T-helper 1 cell (primary cell): ENCODE measurements at places on chromosomes 1 and 21.

DNA sequence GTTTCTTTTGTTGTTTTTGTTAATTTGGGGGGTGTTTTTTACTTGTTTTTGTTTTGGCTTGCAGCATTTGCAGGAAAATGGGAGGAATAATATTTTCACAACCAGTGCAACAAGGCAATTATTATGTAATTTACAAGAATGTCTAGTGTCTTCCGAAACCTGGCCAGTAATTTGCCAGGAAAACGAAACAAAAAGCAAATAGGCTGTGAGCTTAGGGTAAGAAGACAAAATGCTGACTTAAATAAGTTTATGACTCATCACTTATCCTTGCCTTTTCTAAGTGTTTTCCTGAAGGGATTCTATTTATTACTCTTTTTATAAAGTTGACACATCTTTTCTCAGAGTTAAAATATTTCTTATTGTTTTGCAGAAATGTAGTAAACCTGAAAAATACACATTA, 49.8 kb downstream of the KCNT2 start:
- DNase-seq, result no peak

DNA sequence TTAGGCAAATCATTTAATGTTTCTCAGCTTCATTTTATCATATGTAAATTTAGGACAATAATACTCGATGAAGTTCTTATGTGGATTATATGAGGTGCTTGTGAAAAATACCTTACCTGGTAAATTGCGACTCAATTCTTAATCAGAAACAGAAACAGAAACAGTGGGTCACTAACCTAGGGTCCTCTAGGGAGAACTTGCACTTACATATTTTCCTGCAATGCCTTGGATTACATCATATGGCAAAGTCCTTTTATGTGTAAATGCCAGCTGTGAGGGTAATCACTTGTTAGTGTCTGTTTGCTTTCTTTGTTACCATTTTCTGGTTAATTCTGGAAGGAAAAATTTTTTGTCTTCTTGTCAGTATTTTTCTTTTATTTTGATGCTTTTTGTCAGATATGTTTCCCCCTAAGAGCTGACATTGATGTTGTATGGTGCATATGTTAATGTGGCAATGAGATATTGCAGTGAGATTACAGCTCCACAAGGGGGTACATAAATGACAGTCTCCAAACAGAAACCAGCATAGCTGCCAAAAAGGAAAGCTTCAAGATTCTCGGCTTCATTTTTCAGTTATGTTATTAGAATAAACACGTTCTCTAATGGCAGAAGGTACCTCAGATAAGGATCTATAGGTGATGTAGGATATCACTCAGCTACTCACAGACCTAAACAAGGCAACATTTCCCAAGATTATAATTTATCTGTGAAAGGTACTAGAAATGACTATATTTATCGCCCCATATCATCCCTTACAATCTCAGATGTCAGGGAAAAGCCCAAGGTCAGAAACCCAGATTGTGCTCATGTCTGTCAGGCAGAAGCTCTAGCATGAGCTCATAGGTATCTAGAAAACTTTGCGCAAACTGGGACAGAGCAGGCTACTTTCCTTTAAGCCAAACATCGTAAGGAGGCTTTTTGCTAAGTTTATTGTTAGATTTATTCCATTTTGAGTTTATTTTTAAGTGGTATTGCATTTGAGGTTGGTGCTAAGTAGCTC, 119.9 kb downstream of the FASLG start:
- no peak for DNase-seq

- no peak for DNase-seq
Observed at GRCh38 chr1:24926563-24927249, 3.4 kb downstream of the RUNX3 start.

- no peak for DNase-seq
Observed at GRCh38 chr21:36701756-36702621, 3.1 kb downstream of the SIM2 start.

DNA sequence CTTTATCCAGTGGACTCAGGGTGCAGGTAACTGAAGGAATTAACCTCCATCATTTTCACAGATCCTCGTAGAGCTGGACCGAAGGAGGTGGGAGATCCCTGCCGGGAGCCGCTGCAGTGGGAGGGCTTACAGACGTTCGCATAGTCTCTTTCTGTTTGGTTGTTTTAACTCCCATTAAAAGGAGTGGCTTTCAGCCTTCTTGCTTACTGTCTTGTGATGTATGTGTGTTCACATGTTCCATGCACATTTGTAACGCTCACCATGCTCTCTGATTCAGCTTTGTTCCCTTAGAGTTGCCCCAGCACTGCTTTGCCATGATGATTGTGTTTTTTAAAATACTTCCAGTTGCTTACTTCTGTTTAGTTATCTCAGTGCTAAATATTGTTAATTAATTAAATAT, 85.8 kb downstream of the ADARB1 start:
- no peak for DNase-seq

DNA sequence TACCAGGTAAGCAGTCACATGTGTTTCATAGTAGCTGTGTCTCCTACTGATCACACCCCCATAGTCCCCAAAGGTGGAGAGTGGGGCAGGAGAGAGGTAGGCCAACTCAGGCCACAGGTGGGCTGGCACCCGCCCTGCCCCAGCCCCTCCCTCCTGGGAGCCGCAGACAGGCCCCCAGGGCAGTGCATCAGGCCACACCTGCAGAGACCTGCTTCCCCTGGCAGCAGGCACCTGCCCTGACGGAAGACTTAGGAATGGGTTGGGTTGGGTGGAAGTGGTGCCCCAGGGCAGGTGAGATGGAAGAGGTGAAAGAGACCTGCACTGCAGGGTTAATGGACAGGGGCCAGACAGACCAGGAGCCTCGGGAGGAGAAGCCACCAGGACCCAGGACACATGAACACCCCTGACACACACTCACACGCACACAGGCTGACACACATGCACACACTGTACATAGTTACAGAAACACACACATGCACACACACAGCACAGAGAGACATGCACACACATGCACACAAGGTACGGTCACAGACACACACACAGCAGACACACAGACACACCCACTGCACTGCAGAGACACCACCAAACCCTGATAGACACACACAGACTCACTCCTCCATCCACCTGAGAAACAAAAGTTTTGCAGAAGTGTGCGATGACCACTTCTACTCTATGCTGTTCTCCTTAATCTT, 1.7 kb upstream of the COL18A1 start:
- no peak for DNase-seq
